Activated T-helper 2 cell treated with anti-CD3 and anti-CD28 coated beads, Interferon-gamma antibody, Interleukin-2, Interleukin-4, amounts not matched to agents 10 μg/mL and 5 μg/mL and 100 μg/mL, durations not matched to agents 14 hours and 24 hours and 36 hours (primary cell): ENCODE measurements at places on chromosomes 13 and 19.

GRCh38 chr13:49220856-49221589, 885 bp downstream of the MLNR start:
- DNase-seq, result no peak

- no peak for DNase-seq
Measured at GRCh38 chr13:110408286-110408685, 101.2 kb downstream of the COL4A2 start.

DNA sequence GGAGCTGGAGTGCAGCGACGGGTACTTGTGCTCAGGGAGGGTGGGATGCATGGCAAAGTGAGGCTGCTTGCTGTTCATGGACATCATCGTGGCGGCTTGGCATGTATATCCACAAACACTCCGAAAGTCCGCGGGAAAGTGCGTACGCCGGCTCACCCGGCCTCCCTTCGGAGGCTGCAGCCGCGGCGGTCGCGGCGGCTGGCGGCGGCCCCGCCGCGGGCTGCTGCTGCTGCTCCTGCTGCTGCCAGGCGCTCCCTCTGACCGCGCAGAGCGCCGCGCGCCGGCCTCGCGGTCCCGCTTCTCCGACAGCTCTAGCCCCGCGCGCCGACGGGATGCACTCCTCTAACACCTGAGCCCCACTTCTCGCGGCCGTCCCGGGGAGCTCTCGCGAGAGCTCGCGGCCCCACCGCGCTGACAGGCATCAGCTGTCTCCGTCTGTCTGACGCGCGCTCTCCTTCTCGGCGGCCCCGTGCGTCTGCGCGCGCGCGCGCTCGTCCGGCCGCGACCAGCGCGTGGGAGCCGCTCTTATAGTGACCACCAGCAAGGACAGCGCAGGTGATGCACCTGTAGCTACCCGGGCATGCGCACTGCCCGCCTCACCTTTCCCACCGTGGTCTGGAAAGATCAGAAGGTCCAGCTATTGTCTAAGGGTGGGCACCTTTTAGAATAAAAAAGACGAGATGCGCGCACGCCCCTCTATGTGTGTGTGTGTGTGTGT, at the start of gene POU4F1:
TSS of gene POU4F1 (minus strand) at position 313 of the 718 bp plus-strand sequence. CDS start at position 87, 226 bp downstream.
- peak; percentile 68 for DNase-seq

- DNase-seq, result no peak
Measured at GRCh38 chr13:80931118-80931517, 590.2 kb upstream of the SPRY2 start.

GRCh38 chr19:22472180-22472637, 50.1 kb upstream of the ZNF98 start:
- DNase-seq, result no peak

DNA sequence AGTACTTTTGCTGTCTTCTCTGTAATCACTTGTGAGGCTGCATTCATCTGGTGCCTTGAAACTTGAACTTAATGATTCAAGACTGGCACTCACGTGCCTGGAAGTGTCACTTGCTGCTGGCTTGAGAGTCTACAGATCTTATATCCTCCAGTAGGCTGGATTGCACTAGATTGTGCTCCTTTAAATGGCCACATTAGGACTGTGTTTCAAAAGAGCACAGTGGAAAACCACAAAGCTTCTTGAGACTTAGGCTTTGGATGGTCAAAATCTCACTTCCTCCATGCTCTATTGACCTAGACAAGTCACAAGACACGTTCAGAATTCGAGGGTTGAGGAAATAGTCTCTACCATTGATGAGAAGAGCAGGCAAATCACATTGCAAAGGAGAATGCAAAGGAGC, 1278.8 kb upstream of the MIR17HG start:
- DNase-seq, result no peak

GRCh38 chr13:96632536-96633320, 361.5 kb downstream of the OXGR1 start:
- no peak for DNase-seq

DNA sequence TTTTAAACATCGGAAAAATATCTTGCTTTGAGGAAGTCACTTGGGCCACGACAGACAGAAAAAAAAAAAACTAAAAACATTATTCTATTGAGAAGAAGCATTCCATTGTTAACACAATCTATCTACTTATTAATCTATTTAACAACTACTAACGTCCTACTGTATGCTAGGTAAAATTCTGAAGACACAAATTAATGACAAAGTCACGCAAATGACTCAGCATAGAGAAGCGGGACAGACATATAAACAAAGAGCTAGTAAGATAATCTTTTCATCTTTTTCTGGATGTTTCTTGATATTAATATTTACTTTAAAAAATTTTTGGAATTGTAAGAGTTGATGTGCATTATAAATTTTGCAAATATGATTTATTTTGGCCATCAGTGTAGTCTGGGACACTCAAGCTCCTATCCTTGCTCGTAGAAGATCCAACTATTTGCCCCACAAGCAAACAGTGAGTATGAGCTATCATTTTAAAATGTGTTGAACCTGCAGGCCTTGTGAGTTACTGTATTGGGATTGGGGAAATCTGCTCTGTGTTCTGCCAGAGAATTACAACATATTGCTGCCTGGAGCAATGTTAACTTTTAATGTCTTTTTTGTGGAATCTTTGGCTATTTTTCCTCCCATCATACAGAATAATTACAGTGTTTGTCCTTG, 109.1 kb downstream of the PCDH9 start:
- no peak for DNase-seq

DNA sequence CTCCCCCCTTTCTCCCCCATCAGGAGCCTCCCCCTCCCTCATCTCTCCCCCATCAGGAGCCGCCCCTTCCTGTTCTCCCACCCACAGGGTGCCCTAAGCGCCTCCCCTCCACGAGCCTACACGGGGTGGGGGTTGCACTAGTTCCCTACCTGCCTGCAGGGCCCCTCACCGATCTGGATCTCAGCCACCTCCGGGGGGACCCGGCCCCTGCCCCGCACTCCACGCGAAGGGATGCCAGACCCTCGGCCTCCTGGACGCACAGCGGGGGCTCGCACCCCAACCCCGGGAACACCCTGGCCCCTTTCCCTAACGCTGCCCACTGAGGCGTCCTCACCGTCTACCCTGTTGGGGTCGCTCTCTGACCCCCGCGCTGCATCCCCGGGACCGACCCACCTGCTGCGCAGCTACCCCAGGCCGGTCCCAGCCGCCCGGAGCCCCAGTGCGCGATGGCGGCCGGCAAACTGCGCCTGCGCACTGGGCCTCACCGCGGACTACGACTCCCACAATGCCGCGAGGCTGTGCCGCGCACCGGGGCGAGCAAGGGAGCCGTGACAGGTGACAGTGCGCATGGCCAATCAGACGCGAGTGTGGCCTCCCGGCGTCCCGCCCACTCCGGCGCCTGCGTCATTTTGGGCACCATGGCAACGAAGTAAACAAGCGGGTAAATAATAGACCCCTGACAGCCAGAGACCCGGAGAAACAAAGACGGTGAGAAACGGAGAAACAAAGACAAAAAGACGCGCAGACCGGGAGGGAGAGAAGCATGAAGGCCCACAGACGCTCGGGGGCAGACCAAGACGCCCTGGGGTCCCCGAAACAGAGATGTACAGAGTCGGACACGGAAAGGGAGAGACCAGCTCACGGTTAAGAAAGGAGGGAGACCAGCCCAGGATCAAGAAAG, at the start of gene ZSCAN18:
TSS of gene ZSCAN18 (minus strand) at position 451 of the 901 bp plus-strand sequence. CDS start 7,964 bp downstream, outside the sequence.
- peak; percentile 76 for DNase-seq

DNA sequence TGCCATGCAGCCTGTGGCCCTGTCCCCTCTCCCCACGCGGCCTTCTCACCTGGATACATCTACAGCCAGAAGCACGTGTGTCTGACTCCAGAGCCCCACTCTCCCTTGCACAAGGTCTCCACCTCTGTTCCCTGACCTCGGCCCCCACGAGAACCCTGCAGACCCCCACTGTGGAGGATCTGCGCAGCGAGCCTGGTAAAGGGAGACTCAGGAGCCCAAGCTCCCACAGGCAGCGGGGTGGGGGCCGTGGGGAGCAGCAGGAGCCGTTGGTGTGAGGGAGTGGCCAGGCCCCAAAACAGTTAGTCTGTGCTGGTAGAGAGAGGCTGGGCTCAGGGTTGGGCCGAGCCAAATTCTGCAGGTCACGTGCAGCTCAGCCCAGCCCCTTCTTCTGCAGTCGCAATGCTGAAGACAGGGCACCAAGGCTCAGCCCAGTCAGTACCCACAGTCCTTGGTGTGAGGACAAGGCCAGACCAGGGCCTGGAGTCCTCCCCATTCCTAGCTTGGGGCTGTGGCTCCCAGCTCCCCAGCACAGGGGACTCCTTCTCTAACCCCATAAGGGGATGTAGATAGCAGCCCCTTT, 28.7 kb upstream of the SLC7A10 start:
- no peak for DNase-seq

DNA sequence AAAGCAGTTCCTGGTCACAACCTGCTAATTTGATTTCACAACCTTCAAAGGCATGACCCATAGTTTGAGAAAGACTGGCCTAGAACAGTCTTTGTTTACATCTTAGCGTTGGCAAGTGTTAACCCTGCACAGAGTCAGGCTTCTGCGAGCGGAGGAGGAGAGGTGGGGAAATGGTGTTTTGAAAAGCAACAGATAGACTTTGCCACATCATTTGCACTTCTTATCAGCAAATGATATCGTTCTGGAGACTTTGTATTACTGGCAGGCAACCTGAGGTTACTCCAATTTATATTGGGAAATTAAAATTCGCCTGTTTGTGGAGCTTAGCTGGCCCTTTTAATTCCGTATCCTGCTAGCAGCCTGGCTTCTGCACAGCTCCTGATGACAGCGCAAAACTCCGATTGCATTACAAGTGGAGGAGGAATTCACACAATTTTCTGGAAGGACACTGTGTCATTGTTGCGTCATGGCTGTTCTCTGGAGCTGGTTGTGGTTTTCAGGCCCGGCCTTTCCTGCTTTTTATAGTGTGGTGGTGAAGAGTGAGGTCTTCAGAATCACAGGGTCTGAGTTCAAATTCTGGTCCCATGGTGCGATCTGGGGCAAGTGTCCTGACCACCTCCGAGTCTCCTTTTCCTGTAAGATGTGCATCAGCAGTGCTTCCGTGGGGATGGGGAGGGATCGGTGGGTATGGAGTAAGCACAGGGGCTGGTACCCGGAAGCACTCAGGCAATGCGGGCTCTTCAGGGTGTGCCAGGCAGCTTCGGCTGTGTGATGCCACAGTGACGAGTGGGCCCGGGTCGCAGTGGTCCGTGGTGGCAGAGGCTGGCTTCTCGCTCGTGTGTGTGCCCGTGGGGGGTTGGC, 49.1 kb upstream of the EHD2 start:
- DNase-seq, result no peak

DNA sequence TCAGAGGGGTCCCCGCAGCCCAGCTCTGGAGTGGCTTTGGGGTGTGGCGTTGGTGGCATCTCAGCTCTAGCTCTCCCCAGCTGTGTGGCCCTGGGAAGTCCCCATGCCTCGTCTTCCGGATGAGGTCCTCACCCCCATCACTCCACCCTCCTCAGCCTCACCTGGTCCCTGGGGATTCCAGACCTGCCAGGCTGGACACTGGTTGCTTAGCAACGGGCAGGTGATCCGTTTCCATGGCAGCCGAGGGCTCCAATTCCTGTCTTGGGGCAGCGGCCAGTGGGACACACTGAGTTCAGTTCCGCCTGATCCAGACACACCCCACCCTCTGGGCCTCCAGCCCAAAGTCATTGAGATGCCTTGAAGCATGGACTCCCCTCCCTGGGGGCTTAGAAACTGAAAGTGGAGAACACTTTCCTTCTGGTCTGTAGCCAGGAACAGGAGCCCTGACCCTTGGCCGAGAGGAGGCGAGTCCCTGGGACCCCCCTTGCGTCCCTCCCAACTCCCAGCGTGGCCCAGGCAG, 7.7 kb upstream of the MISP start:
- no peak for DNase-seq

GRCh38 chr19:56253737-56254136, 18.8 kb upstream of the EDDM13 start:
- no peak for DNase-seq
